ENCODE measurements at places on chromosomes 12 and 14. TPM values are rescaled to one million over a fixed set of nuclear protein-coding genes. Genes with fewer than 3 reads are reported as not detected.

DNA sequence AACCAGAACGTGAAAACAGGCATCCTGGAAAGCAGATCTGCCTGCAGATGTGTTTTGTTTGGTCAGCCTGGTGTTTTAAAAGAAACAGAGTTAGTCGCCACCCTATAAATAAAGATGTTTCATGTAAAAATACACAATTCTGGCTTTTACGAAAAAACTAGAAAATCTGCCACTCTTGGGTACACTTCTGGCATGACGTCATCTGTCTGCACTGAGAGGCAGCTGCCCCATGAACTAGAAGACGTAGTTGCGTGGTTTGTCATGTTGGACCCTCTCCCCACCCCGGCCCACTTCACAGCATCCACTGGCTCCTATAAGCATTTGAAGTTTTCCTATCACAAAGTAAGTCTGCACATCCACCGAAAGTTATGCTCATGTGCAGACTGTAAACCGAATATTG is 392.5 kb downstream of the GLT1D1 start:
- ATAC-seq = no peak

- no peak for ATAC-seq
These were observed 168.6 kb upstream of the FAR2 start for GRCh38 chr12:28980436-28980835.

Gene TAS2R8
- 0.35 TPM for total RNA-seq

Gene RERG
- total RNA-seq = 1.8 TPM

Gene TCL1B
- 0.24 TPM for total RNA-seq

Gene FBXO21
- 39.0 TPM for total RNA-seq

All from motor neuron (in vitro differentiated cells).